AG10803 (cell line): ENCODE measurements at places on chromosomes 3 and 15.
A peak's percentile ranks its signal among the peaks of the same experiment; 100 is the strongest.

DNA sequence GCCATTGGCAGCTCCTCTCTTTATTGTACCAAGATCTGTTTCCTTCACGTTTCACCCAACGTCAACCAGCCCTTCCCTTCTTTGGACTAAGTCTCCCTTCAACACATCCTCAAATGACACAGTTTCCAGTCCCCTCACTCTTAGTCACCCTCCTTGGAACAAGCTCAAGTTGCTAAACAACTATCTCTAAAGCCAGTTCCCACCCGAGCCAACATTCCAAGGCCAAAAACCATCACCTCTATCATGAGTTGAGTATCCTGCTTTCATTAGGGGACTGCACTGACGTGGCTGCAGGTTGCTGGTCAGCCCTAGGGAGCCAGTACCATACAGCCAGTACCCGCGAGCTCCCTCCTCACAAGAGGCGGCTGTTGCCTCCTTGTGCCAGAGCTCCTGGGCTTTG, 73.8 kb downstream of the LIPC start:
- DNase-seq, result peak; percentile 50

DNA sequence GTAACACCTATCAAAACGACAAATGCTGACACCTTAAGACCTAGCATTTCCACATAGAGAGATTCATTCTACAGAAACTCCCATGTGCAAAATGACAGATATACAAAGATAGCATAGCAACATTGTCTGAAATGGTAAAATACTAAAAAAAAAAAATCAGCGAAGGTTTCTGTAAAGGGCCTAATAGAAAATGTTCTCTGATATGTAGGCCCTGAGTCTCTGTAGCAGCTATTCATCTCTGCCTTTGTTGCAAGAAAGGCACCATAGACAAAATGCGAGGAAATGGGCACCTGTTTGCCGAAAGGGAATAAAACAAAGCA, 631 bp upstream of the MFGE8 start:
- DNase-seq, result no peak

DNA sequence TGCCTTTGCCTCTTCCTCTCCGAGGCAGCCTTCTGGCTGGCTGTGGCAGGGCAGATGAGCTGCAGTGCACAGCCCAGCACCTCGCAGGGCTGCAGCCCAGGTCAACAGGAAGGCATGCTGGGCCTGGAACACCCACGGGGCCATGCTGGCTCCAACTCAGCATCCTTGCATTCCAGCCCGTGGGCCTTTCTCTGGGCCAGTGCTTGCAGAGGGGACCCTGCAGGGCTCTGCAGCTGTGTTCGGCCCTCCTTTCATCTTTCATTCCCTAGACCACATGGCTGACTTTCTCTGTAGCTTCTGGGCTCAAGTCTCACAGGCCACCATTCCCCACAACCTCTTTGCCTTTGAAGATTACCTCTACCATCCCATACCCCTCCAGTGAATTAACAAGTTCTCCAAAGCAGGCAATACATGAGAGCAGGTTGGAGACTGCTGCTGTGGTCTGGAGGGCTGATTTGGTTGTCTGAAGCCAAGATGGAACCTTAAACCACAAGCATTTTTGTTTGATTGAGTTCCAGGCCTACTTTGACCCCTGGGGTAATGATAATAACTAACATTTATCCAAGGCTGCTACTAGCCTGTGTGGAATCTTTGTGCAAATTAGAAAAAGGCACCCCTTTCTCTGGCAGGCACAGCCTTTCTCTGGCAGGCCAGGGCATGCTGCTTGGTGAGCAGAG, 5.9 kb downstream of the FAM131A start:
- no peak for DNase-seq

GRCh38 chr3:6062261-6063187, 798.4 kb upstream of the GRM7 start:
- no peak for DNase-seq

- DNase-seq, result no peak
Measured at GRCh38 chr3:165837058-165837525, at the start of gene BCHE. Gene BCHE (minus strand): TSS chr3:165837423. CDS start chr3:165831033, 6,390 bp downstream.

DNA sequence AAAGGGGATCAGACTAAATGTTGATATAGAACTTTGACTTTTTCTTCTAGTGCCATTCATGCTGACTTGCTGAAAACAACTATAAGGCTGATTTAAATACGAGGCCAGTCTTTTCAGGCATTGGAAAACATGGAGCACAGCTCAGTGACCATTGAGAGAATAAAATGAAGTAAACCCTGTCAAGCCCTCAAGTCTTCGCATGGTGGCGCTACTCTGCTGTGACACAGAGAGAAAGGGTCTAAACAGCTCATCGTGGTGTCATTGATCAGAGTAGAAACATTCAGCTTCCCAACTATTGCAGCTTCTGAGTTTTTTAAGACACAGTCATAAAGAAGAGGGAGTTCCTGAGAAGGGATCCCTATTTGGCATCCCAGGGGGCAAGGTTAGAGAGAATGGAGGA, 716.2 kb downstream of the DIPK2A start:
- DNase-seq, result no peak

GRCh38 chr3:151265166-151265565, 13.2 kb downstream of the P2RY14 start:
- no peak for DNase-seq

DNA sequence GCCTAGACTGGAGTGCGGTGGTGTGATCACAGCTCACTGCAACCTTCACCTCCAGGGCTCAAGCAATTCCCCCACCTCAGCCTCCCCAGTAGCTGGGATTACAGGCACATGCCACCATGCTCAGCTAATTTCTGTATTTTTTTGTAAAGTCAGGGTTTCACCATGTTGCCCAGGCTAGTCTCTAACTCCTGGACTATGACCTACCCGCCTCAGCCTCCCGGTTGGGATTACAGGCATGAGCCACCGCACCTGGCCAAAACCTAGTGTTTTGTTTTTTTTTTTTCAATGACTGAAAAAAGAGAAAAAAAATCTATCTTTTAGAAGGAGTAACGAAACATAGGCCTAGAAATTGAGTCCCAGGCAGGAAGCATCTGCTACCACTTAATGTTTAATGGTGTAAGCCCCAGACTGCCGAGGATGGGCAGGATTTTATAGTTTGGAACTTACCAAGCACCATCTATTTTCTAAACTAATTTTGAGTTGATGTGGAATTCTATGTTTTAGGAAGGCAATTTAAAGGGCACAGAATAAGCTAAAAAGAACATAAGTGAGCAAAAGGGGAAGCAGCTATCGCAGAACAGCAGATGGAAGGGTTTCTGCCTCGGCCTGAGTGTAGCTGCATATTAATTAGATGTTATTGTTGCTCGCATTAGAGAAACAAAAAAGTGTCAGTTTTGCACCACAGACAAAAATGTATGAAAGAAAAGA, 24.2 kb upstream of the CA12 start:
- DNase-seq, result peak; percentile 35

GRCh38 chr3:106421909-106422308, 553.1 kb upstream of the CBLB start:
- DNase-seq, result peak; percentile 10

GRCh38 chr3:177144922-177145321, 52.4 kb downstream of the TBL1XR1 start:
- no peak for DNase-seq

GRCh38 chr3:98821063-98821462, 57.9 kb downstream of the ST3GAL6 start:
- DNase-seq, result no peak

DNA sequence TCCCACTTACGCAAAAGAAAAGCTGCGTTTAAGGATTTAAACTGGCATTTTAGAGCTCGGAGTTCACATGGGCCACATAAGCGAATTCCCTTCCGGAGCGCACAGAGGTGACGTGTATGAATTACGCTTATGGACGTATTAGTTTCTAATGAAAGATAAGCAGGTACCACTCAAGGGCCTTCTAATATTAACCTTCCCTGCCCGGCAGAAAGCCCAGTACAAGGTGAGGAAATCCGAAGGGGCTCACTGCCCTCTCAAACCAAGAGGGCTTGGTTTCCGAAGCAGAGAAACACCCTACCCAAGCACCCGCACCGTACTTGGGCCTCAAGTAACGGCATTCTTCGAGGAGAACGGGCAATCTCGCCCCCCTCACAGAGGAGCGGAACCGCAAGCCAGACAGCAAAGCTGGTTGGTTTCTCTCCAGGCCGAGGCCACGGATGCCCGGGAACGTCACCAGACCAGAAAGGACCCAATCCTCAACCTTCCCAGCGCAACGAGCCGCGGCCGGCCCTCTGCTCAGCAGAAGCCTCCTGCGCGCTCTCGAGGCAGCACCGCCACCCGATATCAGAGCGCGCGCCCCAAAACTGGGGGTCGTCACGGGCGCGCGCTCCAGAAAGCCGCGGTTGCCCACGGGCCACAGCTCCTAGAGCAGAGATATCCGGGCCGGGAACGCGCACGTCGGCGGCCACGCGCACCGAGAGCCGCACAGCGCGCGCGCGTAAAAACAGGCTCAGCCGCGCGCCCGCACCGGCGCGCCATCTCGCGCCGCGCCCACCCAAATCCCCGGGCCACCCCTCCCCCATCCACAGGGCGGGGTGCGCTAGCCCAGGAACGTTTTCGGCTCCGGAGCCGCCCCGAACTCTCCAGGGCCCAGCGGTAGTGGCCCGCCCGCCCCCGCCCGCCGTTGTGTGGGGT, 676 bp downstream of the QRICH1 start:
- peak; percentile 74 for DNase-seq

- DNase-seq, result no peak
Measured at GRCh38 chr3:168325684-168326083, 230.0 kb upstream of the GOLIM4 start.

GRCh38 chr15:58369261-58369701, 62.5 kb upstream of the LIPC start:
- peak; percentile 45 for DNase-seq

DNA sequence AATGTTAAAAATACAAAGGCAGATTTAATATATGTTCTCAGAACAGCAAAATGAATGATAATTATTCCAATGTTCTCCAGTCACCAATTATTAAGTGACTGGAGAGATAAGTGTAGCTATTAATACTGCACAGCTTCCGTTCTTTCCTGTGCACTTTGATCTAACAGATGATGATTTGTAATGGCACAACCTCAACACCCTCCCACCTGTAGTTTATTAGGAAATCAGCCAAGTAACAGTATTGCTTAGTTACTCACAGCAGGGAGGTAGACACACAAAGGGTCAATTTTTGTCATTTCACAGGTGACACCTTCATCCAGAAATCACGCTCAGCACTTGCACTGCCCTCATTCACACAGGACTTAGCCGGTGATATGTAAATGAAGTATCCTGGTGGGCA, 688.1 kb downstream of the EPHA3 start:
- no peak for DNase-seq

DNA sequence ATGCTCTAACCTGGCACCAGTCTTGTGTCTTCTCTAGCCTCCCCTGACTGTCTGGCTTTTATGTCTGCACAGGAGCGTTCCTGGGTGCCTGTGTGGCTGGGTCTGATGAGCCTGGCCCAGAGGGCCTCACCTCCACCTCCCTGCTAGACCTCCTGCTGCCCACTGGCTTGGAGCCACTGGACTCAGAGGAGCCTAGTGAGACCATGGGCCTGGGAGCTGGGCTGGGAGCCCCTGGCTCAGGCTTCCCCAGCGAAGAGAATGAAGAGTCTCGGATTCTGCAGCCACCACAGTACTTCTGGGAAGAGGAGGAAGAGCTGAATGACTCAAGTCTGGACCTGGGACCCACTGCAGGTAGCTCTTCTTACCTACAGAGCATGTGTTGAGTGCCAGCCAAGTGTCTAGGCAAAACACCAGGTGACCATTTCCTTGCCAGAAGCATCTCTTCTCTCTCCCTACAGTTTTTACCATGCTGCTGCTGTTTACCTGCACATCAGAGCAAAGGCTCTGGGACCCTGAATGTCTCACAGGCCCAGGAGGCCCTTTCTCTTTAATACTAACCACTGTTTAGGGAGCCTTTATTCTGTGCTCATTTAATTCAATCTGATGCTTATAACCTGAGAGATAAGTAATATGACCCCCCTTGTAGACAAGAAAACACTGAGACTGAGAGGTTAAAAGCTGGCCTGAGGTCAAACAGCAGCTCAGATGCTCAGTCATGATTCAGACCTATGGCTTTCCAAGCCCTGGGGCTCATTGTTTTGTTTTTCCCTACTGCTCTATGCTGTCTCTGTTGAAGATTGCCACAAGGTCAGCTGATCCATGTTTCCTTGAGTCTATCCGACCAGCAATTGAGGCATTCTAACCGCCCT, 10.4 kb downstream of the PODXL2 start:
- peak; percentile 41 for DNase-seq

DNA sequence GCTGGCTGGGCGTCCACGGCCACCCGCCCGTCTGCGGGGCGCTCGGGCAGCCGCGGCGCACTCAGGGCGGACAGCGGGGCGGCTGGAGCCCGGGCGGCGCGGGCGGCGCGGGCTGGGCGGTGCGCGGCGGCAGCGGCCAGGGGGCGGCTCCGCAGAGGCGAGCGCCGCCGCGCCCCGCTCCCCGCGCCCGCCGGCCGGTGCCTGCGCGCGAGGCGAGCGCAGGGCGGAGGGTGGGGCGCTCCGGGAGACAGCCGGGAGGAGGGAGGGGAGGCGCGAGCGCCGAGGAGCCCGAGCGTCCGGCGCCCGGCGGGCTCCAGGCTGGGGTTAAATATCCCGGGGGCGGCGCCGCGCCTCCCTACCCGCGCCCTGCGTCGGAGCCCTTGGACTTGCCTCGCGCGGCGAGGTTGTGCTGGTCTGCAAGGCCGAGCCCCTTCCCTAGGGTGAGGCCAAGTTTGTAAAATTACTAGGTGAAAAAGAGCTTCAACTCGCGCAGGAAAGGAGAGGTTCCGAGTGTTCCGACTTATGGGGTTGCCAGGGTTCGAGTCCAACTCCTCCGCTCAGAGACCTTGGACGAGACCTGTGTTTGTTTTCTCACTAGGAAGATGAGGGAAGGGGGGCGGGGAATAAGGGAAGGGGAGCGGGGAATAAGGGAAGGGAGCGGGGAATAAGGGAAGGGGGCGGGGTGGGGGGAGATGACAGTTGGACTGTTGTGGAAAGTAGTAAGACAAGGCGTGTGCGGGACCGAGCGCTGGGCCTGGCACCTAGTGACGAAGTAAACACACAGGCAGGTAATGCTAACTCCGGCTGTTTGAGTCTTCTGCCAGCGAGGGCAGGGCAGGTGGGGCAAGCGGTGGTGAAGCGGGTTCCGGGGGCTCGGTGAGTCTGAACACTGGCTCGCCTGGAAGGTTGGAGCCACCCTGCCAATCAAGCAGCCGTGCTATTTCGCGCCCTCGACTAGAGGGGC, at the start of gene TNFAIP8L3:
Gene TNFAIP8L3 (minus strand): TSS at position 301 of the 964 bp plus-strand sequence. CDS start 311 bp downstream, outside the sequence.
- no peak for DNase-seq

GRCh38 chr15:72685301-72685924, 569 bp downstream of the HIGD2B start:
- DNase-seq, result no peak

DNA sequence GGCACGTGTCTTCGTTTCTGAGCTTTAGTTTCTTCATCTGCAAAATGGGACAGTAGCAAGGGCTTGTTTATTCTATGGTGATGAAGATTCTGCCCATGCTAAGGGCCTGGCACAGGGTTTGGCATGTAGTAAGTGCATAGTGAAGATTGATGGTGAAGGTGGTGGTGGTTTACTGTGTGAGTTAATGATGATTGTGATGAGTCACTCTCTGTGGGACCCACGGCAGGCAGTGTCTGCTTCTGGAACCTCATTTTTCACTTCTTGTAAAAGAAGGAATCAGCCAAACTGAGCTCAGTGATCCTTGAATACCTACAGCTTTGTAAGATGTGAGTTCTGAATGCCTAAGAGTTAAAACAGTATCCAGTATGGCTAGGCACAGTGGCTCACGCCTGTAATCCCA, 86.2 kb upstream of the LRTM1 start:
- DNase-seq, result no peak
